COR-L47 (cell line): ENCODE measurements at places on chromosomes 13 and 19.

- no peak for DNase-seq
These were observed 414.9 kb downstream of the COG6 start for GRCh38 chr13:40070357-40070756.

GRCh38 chr19:8148410-8149260 is 757 bp downstream of the FBN3 start:
- no peak for DNase-seq

- DNase-seq, result peak; percentile 76
These were observed 8.0 kb downstream of the NANOS3 start for GRCh38 chr19:13884726-13885591.

DNA sequence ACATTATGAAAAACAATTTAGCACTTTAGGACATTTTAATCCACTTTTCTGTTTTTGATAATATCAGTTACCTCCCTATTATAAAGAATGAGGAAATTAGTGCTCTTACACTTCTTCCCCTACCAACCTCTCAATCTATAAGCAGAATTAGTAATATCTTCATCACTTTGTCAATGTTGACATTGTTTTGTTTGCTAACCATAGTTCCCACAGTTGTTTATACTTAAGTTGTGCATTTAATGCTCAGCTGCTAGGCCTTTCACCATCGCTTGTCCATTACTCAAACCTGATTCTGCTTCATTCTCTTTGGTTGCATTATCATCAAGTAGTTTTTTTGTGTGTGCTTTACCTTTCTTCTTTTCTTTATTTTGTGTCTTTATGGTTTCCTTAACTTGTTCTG is 132.1 kb downstream of the CDK8 start:
- no peak for DNase-seq

DNA sequence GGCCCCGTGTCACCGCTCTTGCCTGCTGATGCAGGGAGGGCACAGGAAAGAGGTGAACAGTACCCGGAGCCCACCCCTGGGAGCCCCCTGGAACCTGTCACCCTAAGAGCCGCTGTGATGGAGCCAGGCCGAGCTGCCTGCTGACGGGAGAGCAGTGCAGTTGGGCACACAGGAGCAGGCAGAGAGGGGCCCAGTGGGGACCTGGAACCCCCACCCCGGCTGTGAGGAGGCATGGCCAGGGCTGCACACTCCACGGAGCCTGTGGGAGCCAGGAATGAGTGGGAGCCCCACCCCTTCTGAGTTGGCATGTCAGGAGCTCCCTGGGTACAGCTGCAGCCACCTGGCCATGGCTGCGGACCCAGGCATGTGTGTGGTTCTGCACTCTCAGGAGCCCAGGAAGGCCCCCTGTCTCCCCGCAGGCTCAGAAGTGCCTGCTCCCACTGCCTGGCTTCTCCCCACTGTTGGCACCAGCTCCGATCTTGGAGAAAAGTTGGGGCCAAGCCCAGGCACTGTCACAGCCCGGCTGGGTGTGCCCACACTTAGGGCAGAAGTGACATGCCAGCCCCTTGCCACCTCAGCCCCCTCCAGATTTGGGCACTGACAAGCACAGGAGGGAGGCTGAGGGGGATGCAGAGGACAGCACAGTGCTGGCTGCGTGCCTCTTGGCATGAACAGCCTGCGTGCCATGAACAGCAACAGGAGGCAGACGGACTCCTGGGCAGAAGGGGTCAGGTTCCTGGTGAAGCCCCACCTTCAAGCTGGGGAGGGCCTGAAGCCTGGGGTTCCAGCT is 6.3 kb downstream of the CFAP97D2 start:
- no peak for DNase-seq

GRCh38 chr13:114256547-114256946 is 21.9 kb downstream of the CDC16 start:
- no peak for DNase-seq

GRCh38 chr13:102933523-102933922 is 87.7 kb downstream of the ERCC5 start:
- no peak for DNase-seq

GRCh38 chr19:50876456-50876855 is 3.2 kb downstream of the KLK2 start:
- no peak for DNase-seq

DNA sequence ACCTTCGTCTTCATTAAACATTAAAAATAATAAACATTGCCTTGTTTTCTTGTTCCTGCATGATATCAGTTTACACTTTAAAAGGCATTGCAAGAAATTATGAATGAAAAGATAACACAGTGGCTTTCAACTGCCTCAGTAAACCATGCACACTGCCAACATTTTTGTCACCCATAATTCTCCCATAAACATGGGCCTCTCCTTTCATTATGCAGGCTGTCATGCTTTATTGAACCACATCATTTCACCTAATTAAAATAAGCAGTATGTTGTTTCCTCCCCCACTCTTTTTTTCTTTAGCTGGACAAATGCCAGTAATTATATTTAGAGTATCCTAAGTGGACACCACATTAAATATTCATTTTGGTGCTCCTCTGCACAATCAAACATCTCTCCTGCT is 1566.5 kb upstream of the SLC10A2 start:
- peak; percentile 90 for DNase-seq

- no peak for DNase-seq
These were observed 768.1 kb upstream of the SPRY2 start for GRCh38 chr13:81109026-81109425.

DNA sequence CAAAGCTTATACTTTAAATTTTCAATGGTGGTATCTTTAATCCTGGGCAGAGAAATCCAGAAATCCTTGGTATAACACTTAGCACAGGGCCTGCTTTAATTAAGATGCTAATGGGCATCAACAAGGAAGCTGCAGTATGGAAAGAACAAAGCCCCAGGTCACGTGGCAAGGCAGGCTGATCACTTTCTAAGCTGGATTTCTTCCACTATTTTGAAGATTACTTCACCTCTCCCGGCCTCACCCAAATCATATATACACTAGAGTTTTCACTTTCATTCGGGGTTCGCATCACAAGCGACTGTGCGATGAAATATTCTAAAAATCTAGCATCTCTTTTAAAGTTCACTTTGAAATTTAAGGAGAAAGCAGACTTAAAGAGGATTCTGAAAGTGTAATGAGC is 71.8 kb downstream of the STARD13 start:
- no peak for DNase-seq

DNA sequence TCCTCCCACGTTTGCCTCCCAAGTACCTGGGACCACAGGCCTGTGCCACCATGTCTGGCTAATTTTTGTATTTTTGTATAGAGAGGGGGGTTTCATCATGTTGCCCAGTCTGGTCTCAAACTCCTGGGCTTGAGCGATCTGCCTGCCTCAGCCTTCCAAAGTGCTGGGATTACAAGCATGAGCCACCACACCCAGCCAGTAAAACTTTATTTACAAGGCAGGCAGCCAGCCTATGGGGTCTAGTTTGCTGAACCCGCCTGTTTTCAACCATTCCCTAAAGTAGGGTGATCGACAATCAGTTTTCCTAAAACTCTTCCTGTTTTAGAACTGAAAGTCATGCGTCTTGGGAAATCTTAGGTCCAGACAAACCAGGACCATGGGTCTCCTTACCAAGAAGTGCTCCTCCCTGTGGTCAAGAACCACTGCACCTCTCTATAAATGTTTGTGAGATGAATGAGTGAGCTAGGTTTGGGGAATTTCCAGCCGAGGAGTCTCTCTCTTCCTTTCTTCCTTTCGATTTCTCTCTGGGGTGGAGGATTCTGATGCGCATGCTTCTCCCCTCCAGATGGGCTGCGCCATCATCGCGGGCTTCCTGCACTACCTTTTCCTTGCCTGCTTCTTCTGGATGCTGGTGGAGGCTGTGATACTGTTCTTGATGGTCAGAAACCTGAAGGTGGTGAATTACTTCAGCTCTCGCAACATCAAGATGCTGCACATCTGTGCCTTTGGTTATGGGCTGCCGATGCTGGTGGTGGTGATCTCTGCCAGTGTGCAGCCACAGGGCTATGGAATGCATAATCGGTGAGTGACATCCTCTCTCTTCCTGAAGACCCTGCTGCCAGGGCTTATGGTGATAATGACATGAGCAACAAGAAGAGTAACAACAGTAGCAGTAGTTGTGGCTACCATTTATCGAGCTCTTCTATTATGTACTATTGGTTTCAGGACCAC is 38.7 kb downstream of the ADGRE1 start:
- DNase-seq, result no peak

DNA sequence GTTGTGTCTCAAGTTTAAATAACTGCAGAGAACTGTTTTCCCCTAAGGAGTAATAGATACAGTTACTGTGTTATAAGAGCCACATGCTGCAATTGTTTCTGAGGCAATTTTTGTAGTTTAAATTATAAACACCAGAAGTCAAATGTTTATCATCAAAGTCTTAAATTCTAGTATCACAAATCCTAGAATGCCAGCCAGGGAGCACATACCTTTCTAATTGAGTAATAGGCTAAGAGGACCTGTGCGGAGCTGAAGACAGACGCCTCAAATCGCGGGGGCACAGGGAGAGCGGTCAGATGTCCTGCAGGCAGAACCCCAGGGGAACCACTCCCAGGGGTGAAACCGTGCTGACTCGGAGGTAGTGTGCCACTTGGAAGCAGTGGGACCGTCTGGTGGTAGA is 65.2 kb upstream of the TNFRSF19 start:
- DNase-seq, result no peak

DNA sequence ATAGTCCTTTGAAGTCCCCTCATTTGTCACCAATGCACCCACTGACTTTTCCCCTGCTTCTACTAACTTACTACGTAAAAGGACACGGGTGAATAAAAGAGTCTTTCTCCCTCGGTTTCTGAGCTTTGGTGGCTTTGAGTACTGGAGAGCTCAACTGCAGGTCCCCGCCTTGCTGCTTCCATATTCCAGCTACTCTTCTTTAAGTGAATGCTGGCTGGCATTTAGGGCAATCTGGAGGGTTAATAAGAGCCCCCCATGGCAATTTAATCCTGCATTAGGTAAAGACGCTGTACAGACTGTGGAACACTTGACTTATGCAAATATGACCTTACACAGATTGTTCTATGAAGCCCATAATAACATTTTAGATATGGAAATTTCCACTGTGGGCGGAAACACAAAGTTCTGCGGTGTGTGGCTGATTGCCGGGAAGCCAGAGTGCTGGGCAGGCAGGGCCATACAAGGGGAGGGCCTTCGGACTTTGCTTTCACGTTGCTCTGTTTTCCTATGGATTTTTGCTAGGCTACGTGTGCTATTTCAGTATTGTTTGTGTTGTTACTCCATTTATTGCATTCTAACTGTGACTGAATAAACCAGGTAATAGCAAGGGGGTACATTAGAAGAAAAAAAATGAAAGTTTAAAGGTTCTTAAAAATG is 97.5 kb downstream of the SLC10A2 start:
- DNase-seq, result no peak
